LHCN-M2 (cell line): ENCODE measurements at places on chromosomes 1 and 21. TPM values are rescaled to one million over a fixed set of nuclear protein-coding genes. Genes with fewer than 3 reads are reported as not detected.
A peak's percentile ranks its signal among the peaks of the same experiment; 100 is the strongest.

The SEMA4A gene
- 0.40 and 0.64 TPM in 2 replicates for total RNA-seq

DNA sequence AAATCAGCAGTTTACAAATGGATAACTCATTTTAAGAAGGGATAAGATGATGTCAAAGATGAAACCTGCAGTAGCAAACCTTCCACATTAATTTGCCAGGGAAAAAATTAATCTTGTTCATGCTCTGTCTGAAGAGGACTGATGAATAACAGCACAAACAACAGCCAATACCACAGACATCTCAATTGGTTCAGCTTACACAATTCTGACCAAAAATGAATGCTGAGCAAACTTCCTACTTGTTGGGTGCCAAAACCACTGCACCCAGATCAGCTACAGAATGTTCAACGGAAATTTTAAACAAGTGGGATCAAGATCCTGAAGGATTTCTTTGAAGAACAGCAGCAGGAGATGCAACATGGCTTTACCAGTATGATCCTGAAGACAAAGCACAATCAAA is 98.3 kb downstream of the COQ8A start:
- DNase-seq = peak; percentile 36

GRCh38 chr1:94855307-94855700 is 35.1 kb downstream of the SLC44A3 start:
- DNase-seq = no peak

DNA sequence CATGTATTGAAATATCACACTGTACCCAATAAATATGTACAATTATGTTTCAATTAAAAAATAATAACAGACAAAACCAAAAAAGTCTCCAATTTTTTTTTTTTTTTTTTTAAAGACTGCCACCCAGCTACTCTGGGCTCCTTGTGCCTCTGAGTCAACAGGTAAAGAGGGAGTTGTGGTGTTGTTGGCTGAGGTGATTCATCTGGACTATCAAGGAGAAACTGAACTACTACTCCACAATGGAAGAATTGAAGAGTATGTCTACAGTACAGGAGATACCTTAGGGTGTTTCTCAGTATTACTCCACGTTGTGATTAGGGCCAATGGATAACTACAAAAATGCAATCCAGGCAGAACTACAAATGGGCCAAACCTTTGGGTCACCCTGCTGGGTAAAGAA is 67.9 kb downstream of the SCMH1 start:
- no peak for DNase-seq

- DNase-seq = no peak
Observed at GRCh38 chr1:93483606-93484005, 35.7 kb downstream of the FNBP1L start.

The MMEL1 gene
- not detected in 2 replicates for total RNA-seq

DNA sequence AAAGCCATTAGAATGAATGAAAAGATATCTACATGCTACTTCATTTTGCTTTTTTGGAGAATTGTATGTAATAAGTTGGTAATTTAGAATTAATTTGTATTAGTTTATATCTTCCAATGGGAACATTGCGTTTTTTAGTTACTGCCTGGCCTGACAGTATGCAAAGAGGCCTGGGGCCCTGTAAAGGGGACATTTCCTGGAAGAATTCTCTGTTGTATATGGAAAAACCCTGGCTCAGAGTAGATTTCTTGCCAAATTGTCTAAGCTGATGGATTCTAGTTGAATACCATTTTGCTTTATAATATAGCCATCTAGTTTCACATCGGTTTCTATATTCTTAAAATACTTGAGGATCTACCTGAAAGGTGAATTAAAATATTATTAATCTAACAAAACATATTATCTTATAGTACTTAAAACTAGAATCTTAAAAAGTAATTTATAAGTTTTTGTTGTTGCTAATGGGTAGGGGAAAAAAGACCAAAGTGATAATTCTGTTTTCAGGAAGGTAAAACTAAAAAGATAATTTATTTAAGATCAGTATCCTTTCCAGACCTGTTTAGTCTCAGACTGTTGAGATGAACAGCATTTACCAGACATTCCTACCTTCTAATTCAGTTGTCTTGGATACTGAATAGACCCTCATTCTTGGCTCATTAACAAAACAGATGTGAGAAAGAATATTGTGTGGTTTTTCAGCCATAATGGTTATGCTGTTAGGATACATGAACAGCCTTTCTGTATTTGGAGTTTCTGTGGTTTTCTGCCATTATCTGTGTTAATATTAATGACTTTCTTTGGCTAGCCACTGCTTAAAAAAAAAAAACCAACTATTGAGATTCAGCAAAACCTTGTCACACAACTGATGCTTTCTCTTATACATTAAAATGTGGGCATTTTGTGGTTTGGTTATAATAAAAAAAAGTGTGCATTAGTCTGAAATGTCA is 4.8 kb downstream of the AGO3 start:
- no peak for DNase-seq

DNA sequence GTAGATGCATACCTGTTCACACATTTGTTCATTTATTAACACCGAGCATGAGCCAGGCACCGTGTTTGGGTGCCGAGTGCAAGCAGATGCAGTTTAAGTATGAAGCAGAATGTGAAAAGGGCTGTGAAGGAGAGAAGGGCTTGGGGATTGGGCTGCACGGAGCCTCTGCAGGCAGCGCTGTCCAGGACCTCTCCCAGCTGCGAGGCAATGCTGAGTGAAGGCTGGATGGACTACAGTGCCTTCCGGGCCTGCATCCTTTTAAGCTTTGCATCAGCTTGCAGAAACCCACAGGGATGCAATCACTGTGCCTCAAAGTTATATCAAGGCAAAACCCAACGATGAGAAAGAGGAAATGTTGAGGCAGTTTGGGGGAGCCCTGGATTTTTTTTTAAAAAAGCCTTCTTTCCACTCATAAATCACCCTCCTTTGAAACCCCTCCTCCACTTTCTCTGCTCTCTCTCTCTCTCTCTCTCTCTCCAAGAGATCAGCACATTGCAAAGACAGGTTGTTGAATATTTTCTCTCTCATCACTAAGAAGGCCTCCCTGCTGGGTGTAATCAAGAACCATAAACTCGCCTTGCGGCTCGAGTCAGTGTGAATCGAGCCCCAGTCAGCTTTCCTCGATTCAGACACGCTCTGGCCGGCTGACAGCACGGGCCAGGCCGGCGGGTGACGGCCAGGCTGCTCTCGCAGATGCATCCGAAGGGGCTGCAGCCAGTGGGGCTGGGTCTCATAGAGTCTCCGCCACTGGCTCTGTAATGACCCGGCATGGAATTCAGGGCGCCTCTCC is 89.2 kb upstream of the POU3F1 start:
- DNase-seq = no peak

The HSD11B1 gene
- not detected in 2 replicates for total RNA-seq

DNA sequence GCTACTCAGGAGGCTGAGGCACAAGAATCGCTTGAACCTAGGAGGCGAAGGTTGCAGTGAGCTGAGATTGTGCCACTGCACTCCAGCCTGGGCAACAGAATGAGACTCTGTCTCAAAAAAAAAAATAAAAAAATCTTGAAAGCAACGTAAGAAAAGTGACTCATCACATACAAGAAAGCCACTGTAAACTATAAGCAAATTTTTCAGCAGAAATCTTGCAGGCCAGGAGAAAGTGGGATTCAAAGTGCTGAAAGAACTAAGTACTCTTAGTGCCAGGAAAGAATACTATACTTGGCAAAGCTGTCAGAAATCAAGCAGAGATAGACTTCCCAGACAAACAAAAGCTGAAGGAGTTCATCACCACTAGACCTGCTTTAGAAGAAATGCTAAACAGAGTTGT is 4.4 kb upstream of the HMGN1 start:
- no peak for DNase-seq

- DNase-seq = no peak
Observed at GRCh38 chr1:94795434-94795833, 24.7 kb upstream of the SLC44A3 start.

DNA sequence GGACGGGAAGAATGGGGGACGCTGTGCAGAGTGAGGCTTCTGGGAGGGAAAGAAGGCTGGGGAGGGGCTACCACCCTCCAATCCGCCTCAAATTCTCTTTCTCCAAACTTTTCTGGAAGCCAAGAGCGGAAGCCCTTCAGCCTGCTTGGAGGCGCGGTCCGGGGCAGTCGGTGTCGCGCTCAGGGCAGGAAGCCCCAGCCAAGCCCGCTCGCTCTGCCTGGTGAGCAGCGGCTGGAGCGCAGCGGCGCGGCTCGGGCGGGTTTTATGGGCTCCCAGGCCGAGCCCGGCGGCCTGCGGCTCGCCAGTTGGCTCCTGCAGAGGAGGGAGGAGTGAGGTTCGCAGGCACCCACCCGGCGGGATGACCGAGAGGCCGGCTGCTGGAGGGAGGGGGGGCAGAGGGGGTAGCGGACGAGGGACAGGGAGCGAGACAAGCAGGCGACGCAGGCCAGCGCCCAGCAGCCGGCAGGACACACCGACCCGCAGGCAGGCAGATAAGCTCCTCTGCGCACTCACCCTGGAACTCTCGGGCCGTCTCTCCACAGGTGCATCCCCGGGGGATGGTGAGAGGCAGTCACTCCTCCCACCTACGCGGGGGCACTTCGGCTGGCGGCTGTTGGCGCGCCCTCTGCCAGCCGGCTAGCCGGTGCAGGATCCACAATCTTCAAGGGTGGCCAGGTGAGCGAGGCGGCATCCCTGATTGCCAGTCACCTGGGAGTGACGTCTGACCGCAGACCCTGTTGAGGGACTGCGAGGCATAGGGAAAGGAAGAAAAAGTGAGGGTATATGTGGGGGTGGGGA is at the start of gene AVPR1B:
AVPR1B (minus strand) TSS at position 238 of the 798 bp plus-strand sequence. CDS start 498 bp downstream, outside the sequence.
- peak; percentile 7 for DNase-seq

DNA sequence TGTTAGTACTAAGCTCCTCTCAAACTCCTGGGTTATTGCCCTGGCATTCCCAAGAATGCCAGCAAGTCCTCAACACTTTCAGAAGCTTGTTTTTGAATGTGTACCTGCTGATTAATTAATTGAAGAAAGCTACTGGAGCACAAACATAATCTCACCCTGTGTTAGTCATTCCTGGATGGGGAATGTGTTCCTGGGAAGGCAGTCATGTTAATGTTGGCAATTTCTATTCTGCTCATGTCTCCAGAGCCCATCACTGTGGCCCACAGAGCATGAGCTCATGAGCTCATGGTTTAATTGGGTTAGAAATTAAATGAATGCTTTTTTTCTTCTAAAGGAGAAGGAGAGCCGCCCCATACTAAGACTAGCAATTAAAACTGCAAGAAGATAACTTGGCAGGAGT is 31.9 kb upstream of the KCNA3 start:
- DNase-seq = no peak

GRCh38 chr1:119510046-119510445 is 3.0 kb downstream of the HSD3B1 start:
- no peak for DNase-seq

DNA sequence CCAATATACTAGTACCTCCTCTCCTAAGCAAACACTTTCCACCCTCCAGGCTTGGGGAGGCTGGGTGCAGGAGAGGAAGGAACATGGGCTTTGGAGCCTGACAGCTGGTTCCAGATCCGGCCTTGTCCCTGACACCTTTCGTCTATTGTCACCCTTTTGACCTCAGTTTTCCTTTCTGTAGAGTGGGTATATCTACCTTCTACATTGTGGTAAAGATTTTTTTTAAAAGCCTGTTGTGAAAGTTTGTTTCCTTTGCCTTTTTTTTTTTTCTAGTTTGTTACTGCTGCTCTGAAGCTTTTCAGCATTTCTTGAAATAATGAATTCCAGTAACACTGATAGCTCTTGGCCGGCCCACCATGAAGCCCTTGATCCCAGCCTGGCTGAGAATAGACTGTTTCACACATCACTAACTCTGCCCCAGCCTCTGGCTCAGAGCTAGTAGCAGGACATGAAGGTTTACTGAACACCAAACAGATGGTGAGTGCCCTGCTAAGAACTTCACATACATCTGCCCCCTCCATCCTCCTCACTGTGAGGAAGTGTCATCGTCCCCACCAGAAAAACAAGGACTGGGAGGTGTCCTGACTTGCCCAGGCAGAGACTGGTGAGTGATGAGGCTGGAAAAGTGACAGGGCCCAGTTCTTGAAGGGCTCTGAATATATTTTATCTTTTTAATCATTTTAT is 33.0 kb upstream of the ID3 start:
- no peak for DNase-seq

DNA sequence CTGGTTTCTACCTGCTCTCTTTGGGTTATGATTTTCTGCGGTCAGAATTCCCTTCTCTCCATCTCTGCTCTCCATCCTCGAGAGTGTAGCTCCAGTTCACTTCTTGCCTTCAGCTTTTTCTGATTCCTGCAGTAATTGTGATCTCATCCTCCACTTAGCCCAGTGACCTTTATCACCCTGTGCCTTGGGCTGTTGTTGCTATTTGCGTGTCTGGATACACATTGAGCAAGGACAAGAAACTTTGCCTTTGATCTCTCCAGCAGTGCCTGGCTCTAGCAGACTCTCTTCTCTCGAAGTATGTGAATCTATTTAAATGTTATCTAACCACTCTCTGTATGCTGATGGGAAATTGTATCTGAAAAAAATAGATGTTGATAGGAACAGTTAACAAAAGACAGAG is 76.4 kb upstream of the MARK1 start:
- DNase-seq = no peak

GRCh38 chr1:196376630-196377328 is 231.5 kb downstream of the KCNT2 start:
- no peak for DNase-seq

DNA sequence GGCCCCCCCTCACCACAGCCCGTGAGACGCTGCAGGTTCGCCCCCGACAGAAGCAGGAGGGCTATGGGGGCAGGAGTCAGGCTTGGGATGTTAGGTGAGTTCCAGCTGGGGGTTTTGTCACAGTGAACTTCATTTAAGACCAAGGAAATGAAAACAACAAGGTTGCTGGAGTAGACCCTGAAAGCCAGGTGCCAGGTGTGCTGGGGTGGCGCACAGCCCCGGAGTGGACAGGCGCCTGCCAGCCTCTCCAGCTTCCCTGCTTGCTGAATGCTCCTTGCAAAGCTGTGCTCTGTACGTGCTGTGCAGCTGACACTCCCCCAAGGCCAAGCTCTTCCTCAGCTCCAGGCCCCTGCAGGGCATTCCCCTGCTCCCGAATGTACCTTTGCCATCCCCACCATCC is 102.4 kb downstream of the PGBD5 start:
- no peak for DNase-seq

The PADI3 gene
- total RNA-seq = 0.06 and 0.57 TPM in 2 replicates
